ENCODE measurements at places on chromosomes 7 and 10. TPM values are rescaled to one million over a fixed set of nuclear protein-coding genes. Genes with fewer than 3 reads are reported as not detected.
A peak's percentile ranks its signal among the peaks of the same experiment; 100 is the strongest.

GRCh38 chr10:81680359-81680758, 194.6 kb upstream of the NRG3 start:
- no peaks in the 10 kb centered on the region for H3K4me1 ChIP-seq
- no peak for DNase-seq
- no peaks in the 10 kb centered on the region for H3K36me3 ChIP-seq
- H3K27ac ChIP-seq, result no peak overlapping the region
- H3K27me3 ChIP-seq, result no peaks in the 10 kb centered on the region

DNA sequence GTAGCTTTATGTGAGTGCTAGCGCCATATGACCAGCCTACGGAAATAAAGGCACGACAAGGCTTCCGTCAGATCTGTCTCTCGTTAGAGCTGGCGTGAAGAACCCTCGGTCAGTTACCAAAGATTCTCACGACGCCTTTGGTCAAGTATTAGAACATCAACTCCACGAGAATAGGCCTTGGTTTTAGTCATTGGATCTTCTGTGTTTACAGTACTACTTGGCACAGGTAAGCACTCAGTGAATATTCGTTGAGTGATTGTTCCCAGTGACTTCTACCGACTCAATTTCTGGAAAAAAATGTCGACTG, 316 bp downstream of the RBM48 start:
- peak overlapping the region; percentile 90 for H3K27ac ChIP-seq
- H3K36me3 ChIP-seq, result peaks cover 31% of the 10 kb centered on the region
- peak overlapping the region; percentile 97 for H3K4me3 ChIP-seq
- no peaks in the 10 kb centered on the region for H3K27me3 ChIP-seq
- DNase-seq, result no peak

DNA sequence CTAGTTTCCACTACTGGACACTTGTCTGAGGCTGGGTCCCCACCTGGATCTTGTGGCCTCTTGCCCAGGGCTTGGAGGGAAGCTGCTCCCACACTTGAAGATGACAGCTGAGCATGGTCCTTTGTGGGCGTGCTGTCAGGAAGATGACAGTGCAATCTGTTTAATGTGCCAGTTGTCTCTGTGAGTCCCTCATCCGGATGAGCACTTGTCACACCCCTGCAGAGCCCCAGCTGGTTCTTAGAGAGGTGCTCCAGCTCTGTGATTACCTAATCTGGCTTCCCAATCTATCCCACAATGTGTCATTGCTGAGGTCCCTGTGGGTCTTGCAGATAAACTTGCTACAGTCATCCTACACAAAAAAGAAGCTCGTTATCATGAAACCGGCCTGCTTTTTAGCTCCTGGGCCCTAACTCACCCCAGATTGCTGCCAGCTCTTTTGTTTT, 34.8 kb upstream of the CCSER2 start:
- no peak overlapping the region for H3K27ac ChIP-seq
- no peaks in the 10 kb centered on the region for H3K27me3 ChIP-seq
- H3K4me3 ChIP-seq, result no peak overlapping the region
- H3K36me3 ChIP-seq, result no peaks in the 10 kb centered on the region

- H3K27me3 ChIP-seq, result no peaks in the 10 kb centered on the region
- no peak for DNase-seq
- H3K27ac ChIP-seq, result no peak overlapping the region
- no peaks in the 10 kb centered on the region for H3K4me1 ChIP-seq
- no peaks in the 10 kb centered on the region for H3K36me3 ChIP-seq
Measured at GRCh38 chr7:144408121-144408520, 4.6 kb upstream of the NOBOX start.

DNA sequence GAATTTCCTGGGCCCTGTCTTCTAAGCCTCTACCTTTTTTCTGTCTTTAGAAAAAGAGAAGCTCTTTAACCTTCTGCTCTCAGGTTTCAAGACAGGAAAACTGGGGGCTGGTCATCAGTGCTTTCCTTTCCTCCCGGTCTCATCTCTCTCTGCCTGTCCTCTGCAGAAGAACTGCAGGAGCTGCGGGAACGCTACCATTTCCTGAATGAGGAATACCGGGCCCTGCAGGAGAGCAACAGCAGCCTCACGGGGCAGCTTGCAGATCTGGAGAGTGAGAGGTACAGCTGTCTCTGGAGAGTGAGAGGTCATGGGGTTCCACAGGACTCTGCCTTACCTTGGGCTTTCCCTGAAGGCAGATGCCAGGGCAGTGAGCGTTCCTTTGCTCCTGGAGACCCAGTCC, 12.7 kb downstream of the CCDC136 start:
- no peak overlapping the region for H3K4me3 ChIP-seq
- DNase-seq, result no peak
- H3K36me3 ChIP-seq, result peaks cover 16% of the 10 kb centered on the region
- no peaks in the 10 kb centered on the region for H3K27me3 ChIP-seq
- H3K27ac ChIP-seq, result no peak overlapping the region
- no peaks in the 10 kb centered on the region for H3K4me1 ChIP-seq

GRCh38 chr7:7522421-7522820, 13.3 kb downstream of the COL28A1 start:
- no peaks in the 10 kb centered on the region for H3K27me3 ChIP-seq
- no peak overlapping the region for H3K4me3 ChIP-seq
- no peaks in the 10 kb centered on the region for H3K4me1 ChIP-seq
- DNase-seq, result no peak

DNA sequence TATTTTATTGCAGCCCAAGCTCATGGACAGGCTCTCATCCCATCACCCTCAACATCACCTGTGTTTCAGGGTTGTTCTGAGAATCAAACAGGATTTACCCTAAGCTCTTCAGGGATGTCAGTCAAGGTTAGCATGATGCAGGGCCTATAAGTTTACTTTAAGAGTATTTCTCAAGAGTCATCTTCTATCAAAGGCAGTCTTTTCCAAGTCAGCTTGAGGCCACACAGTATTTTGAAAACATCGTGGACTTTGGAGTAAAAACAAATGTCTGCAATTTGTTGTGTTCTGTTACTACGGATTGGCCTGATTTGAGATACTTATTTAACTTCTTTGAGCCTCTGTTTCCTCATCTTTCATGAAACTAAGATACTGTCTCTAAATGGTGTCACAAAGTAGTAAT, 42.0 kb upstream of the NRP1 start:
- no peak for DNase-seq
- H3K4me1 ChIP-seq, result no peaks in the 10 kb centered on the region
- no peak overlapping the region for H3K27ac ChIP-seq
- H3K27me3 ChIP-seq, result no peaks in the 10 kb centered on the region

- no peak overlapping the region for H3K4me3 ChIP-seq
- no peaks in the 10 kb centered on the region for H3K4me1 ChIP-seq
- no peaks in the 10 kb centered on the region for H3K27me3 ChIP-seq
- DNase-seq, result no peak
- no peak overlapping the region for H3K27ac ChIP-seq
- H3K36me3 ChIP-seq, result no peaks in the 10 kb centered on the region
Measured at GRCh38 chr7:483656-484355, 35.8 kb downstream of the PDGFA start.

DNA sequence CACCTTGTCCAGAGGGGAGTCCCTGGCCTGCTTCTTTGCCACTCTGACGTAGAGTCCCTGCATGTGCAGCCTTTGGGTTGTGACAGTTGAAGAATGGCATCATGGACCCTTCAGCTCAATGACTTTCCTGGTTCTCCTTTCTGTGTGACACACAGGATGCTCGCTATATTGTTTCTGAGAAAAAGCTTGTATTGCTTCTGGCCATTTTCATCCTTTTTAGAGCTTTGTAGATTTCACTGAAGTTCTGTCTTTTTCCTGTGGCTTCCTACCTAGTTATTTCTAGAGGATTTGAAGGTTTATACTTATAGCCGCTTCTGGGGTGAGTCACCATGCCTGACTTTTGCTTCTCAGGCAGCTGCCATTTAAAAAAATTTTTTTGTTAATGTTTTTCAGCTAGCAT, 27.0 kb downstream of the SND1 start:
- peaks cover 8% of the 10 kb centered on the region for H3K4me1 ChIP-seq
- no peak overlapping the region for H3K4me3 ChIP-seq
- no peaks in the 10 kb centered on the region for H3K36me3 ChIP-seq
- no peak overlapping the region for H3K27ac ChIP-seq
- DNase-seq, result no peak

DNA sequence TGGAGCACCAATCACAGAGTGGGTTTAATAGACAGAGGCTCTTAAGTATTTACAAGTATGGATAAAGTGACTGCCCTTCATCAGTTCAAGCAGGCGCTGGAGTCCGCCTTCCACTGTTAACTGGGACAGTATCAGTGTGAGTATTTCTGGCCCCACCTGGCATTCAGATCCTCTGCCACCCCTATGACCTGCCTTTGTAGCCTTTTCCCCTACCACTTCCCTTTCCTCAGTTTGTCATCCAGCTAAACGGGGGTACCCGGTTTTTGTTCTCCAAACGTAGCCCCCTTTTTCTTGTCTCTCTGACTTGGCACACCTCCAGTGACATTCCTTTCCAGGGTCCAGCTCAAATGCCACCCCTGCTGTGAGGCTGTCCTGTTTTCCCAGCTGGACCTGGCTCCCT, 134.4 kb downstream of the SNX10 start:
- H3K27ac ChIP-seq, result no peak overlapping the region
- no peak overlapping the region for H3K4me3 ChIP-seq
- H3K27me3 ChIP-seq, result no peaks in the 10 kb centered on the region
- H3K4me1 ChIP-seq, result no peaks in the 10 kb centered on the region
- no peaks in the 10 kb centered on the region for H3K36me3 ChIP-seq
- DNase-seq, result no peak

GRCh38 chr10:105187243-105187642, 546.2 kb downstream of the SORCS3 start:
- no peaks in the 10 kb centered on the region for H3K36me3 ChIP-seq
- H3K4me1 ChIP-seq, result no peaks in the 10 kb centered on the region
- no peaks in the 10 kb centered on the region for H3K27me3 ChIP-seq
- DNase-seq, result no peak
- H3K4me3 ChIP-seq, result no peak overlapping the region

- no peak overlapping the region for H3K27ac ChIP-seq
- H3K36me3 ChIP-seq, result no peaks in the 10 kb centered on the region
- no peaks in the 10 kb centered on the region for H3K4me1 ChIP-seq
- DNase-seq, result no peak
Measured at GRCh38 chr10:130027716-130028464, 63.8 kb upstream of the EBF3 start.

DNA sequence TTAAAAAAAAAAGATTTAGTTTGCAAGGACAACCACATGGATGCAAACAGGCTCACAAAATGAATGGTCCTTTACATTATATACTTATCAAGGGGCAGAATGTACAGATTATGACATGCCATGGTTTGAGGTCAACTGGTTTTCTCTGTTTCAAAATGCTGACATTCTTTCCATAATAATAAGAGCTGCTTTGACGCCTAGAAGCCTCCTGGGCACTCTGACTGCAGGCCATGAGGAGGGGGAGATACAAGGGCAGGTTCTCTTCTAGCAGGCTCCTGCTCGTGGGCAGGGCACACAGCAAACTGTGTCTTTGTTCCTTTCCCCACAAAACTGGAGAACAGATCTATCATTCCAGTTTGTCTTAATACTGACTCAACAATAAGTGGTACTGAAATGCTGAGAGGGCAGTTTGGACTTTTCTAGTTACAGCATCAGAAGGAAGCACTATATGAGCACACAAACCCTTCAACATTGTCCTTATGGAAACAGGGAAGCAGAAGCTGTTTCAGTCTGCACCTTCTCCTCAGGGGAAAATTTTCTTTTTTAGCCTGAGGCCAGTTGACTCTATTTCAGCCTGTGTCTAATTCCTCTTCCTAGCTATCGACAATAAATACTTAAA, 314.9 kb upstream of the AOAH start:
- H3K4me1 ChIP-seq, result no peaks in the 10 kb centered on the region
- no peak for DNase-seq
- no peak overlapping the region for H3K4me3 ChIP-seq
- H3K27ac ChIP-seq, result no peak overlapping the region
- no peaks in the 10 kb centered on the region for H3K27me3 ChIP-seq
- H3K36me3 ChIP-seq, result no peaks in the 10 kb centered on the region

GRCh38 chr10:86366033-86366901, at the start of gene GRID1:
GRID1 (minus strand) TSS chr10:86366795.
- H3K27ac ChIP-seq, result no peak within 1 kb of the TSS
- peak within 1 kb of the TSS; percentile 28 for H3K4me3 ChIP-seq
- peaks cover 26% of the 10 kb centered on the region for H3K27me3 ChIP-seq
- H3K36me3 ChIP-seq, result no peaks in the 10 kb centered on the region

CCT6A gene
- 94.7 TPM for polyA plus RNA-seq

MEIG1 gene
- polyA plus RNA-seq, result 0.99 TPM

TUBAL3 gene
- polyA plus RNA-seq, result not detected
